Ovary (tissue), 10 donors: ENCODE measurements at places on chromosomes 11 and 22. TPM values are rescaled to one million over a fixed set of nuclear protein-coding genes. Genes with fewer than 3 reads are reported as not detected.
A peak's percentile ranks its signal among the peaks of the same experiment; 100 is the strongest.

- H3K27me3 ChIP-seq: no peaks in the 10 kb centered on the region
- no peak overlapping the region for H3K4me3 ChIP-seq
- no peak for DNase-seq
- no peaks in the 10 kb centered on the region for H3K4me1 ChIP-seq
- H3K27ac ChIP-seq: no peak overlapping the region
- no peaks in the 10 kb centered on the region for H3K36me3 ChIP-seq
These were observed 67.5 kb upstream of the CCDC179 start for GRCh38 chr11:22927793-22928192.

The CHRNA10 gene
- 0.67 TPM for total RNA-seq

DNA sequence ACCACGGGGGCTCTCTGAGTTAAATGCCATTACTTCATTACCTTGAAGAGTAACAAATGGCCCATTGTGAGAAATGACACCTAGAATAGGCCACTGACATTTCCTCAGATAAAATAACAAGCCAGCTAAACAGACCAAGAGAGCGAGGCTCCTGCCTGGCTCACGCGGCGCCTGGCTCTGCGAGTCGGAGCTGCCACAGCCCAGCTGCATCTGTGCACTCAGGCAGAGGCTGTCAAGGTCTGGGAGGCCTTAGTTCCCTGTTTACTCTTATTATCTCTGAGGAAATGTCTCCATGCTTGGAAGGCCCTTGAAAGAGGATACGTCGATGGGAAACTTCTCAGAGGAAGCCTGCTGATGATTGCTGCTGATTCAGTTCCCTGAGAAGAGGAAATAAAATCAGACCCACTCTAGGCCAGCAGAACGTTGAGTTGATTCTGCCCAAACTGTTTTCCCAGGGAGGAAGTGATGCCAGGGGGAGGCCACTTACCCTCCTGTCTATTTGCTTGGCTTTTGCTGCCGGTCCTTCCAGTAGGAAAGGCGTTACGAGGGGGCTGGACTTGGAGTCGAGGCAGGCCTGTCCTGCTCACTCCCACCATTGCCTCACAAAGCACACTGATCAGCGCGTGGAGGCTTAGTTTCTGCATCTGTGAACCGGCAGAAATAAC lies 208.8 kb downstream of the TBC1D22A start:
- H3K27ac ChIP-seq: peak overlapping the region; percentile 3
- no peaks in the 10 kb centered on the region for H3K36me3 ChIP-seq
- DNase-seq: peak; percentile 70
- H3K4me1 ChIP-seq: peaks cover 8% of the 10 kb centered on the region

DNA sequence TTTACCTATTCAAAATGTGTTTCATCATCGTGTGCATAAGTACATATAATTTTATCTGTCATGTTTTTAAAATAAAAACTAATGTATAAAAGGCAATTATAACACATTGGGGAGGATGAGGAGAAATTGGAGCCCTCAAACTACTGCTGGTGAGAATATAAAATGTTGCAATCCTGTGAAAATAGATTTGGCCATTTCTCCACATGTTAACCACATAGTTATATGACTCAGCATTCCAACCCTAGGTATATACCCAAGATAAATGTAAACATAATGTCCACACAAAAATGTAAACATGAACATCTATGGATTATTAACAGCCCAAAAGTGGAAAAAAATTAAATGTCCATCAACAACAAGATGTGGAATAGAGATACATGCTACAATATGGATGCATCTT lies 928.0 kb upstream of the FAT3 start:
- no peak overlapping the region for H3K4me3 ChIP-seq
- DNase-seq: no peak
- H3K4me1 ChIP-seq: no peaks in the 10 kb centered on the region
- H3K36me3 ChIP-seq: no peaks in the 10 kb centered on the region

- no peaks in the 10 kb centered on the region for H3K36me3 ChIP-seq
- no peak for DNase-seq
- H3K4me1 ChIP-seq: no peaks in the 10 kb centered on the region
- H3K4me3 ChIP-seq: no peak overlapping the region
These were observed 122.7 kb upstream of the FAT3 start for GRCh38 chr11:92101920-92102319.

DNA sequence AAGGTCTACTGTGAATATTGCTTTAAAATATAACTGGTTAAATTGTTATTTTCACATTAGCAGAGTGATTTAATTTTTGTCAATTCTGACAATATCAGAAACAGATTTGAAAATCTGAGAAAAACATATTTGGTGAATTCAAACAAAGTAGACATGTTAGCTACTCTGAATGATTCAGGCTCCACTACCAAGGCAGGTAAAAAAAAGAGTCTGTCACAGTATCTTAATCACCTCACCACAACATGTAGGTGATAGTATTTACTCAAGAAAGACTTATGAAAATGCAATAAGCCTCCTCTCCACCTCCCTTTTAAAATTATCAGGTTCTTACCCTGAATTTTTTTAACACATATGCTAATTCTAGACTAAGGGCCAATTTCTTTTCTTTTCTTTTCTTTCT lies 42.6 kb downstream of the DDI1 start:
- no peaks in the 10 kb centered on the region for H3K27me3 ChIP-seq
- H3K4me3 ChIP-seq: no peak overlapping the region
- H3K36me3 ChIP-seq: no peaks in the 10 kb centered on the region
- no peaks in the 10 kb centered on the region for H3K4me1 ChIP-seq

- H3K36me3 ChIP-seq: no peaks in the 10 kb centered on the region
- no peaks in the 10 kb centered on the region for H3K4me1 ChIP-seq
- no peak for DNase-seq
- no peak overlapping the region for H3K4me3 ChIP-seq
These were observed 971 bp downstream of the DNAJB13 start for GRCh38 chr11:73951797-73952196.

- DNase-seq: no peak
- H3K27me3 ChIP-seq: no peaks in the 10 kb centered on the region
These were observed 75.5 kb downstream of the PACSIN2 start for GRCh38 chr22:42939451-42939881.

- no peaks in the 10 kb centered on the region for H3K27me3 ChIP-seq
- H3K36me3 ChIP-seq: no peaks in the 10 kb centered on the region
- no peak overlapping the region for H3K4me3 ChIP-seq
- no peak overlapping the region for H3K27ac ChIP-seq
These were observed 164.7 kb upstream of the B3GAT1 start for GRCh38 chr11:134576721-134577171.

DNA sequence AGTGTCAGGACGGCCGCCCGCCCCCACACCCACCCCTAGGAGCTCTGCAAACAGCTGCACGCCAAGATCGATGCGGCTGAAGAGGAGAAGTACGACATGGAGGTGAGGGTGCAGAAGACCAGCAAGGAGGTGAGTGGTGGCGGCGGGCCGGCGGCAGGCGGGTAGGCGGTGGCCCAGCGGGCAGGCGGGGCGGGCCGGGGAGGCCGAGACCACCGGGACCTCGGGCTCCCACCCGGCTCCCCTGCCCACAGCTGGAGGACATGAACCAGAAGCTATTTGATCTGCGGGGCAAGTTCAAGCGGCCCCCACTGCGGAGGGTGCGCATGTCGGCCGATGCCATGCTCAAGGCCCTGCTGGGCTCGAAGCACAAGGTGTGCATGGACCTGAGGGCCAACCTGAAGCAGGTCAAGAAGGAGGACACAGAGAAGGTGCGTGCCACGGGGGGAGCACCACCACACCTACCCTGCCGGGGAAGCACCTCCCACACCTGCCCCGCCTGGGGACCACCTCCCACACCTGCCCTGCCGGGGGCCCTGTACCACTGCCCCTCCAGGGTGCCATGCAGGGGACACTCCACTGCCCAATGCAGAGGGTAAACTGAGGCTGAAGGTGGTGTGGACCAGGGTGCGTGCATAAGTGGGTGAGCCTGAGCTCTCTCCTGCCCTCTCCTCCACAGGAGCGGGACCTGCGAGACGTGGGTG lies 2.1 kb downstream of the TNNI2 start:
- no peak overlapping the region for H3K27ac ChIP-seq
- H3K27me3 ChIP-seq: no peaks in the 10 kb centered on the region
- peaks cover 10% of the 10 kb centered on the region for H3K4me1 ChIP-seq

DNA sequence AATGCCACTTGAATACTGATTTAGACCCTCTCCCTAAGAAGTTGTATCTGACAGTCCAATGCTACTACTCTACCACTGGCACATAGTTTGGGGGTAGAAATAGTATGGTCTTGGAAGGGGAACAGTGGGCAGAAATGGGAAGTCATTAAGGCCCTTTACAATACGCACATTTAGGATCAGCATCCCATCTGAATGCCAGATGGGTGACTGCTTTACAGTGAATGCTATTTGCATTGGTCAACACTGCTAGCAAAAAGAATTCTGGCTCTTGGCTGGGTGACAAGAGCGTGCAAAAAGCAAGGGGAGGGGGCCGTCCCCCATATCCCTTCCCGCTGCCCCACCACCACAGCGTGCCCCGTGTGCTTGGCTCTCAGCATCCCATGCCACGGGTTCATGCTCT lies 104.7 kb upstream of the BID start:
- H3K36me3 ChIP-seq: no peaks in the 10 kb centered on the region
- no peak overlapping the region for H3K27ac ChIP-seq
- no peaks in the 10 kb centered on the region for H3K4me1 ChIP-seq
- no peak overlapping the region for H3K4me3 ChIP-seq
- H3K27me3 ChIP-seq: no peaks in the 10 kb centered on the region
- DNase-seq: no peak

DNA sequence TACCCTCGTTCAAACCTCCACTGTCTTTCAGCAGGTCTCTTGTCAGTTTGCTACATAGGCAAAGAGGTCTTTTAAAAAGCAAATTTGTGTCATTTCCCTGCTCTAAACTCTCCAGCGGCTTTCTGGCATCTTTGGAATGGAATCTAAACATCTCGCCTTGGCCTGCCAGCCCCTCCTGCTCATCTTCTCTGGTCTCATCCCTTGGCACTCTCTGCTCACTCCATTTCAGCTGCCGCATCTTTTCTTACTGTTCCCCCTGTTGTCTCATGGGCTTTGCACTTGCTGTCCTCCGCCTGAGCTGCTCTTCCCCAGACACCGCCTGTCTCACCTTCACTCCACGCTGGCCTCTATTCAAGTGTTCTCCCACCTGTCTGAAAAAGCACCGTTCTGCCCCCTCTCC lies 46.6 kb downstream of the BMAL1 start:
- no peak overlapping the region for H3K27ac ChIP-seq
- no peaks in the 10 kb centered on the region for H3K36me3 ChIP-seq
- H3K4me3 ChIP-seq: no peak overlapping the region
- H3K4me1 ChIP-seq: peaks cover 2% of the 10 kb centered on the region
- no peak for DNase-seq

GRCh38 chr22:36563001-36563400 lies 34.0 kb upstream of the EIF3D start:
- no peaks in the 10 kb centered on the region for H3K27me3 ChIP-seq
- H3K4me3 ChIP-seq: no peak overlapping the region
- no peaks in the 10 kb centered on the region for H3K36me3 ChIP-seq
- no peak for DNase-seq
- H3K4me1 ChIP-seq: no peaks in the 10 kb centered on the region

The IL18 gene
- 2.2 TPM for total RNA-seq

DNA sequence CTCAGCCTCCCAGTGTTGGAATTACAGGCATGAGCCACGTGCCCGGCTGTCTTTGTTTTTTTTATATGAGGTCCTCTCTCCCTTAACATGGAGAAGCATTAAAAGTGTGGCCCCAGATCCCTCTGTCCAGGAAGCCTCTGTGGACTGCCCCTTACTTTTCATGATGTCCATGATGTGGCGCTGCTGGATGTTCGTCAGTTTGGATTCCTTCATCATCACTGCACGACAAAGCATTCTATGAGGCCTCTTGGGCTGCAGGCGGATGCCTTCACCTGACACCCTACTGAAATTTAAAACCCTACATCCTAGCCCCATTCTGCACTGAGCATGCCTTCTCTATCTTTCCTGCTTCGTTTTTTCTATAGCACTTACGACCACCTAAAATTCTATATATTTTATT lies 2.1 kb downstream of the C22orf23 start:
- H3K36me3 ChIP-seq: no peaks in the 10 kb centered on the region
- H3K27ac ChIP-seq: no peak overlapping the region
- DNase-seq: no peak
- peaks cover 7% of the 10 kb centered on the region for H3K4me1 ChIP-seq
- no peak overlapping the region for H3K4me3 ChIP-seq
- H3K27me3 ChIP-seq: no peaks in the 10 kb centered on the region
